ENCODE measurements at places on chromosomes 3 and 15.

GRCh38 chr3:174100744-174101143 lies 703.2 kb downstream of the NLGN1 start:
- no peak for DNase-seq

DNA sequence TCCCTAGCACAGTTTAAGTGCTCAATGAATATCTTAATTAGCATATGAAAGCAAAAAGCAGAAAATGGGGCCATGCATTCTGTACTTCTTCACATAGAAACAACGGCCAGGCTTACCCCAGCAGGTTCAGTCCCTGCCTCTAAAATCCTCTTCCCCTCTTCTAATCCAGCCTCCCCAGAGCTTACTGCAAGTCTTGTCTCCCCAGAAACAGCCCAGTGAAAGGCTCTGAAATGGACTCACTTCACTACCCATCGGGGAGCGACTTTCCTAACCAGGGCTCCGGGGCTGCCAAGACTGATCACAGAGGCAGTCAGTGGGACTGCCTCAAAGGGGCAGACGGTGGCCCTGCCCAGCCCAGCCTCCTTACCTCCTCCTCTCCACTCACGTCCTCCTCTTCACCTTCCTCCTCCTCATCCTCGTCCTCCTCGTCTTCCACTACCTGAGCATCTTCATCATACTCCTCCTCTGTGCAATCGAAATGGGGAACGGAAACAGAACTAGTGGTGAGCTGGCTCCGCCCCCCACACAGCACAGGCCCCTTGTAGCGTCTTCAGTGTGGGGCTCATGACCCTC lies 38.0 kb downstream of the ANP32A start:
- no peak for DNase-seq

- DNase-seq: peak; percentile 89
These were observed at the start of gene SEMA4B for GRCh38 chr15:90201130-90201943. SEMA4B (plus strand) TSS chr15:90201330; CDS start chr15:90201579, 249 bp downstream.

GRCh38 chr3:185760088-185760487 lies 64.8 kb downstream of the IGF2BP2 start:
- no peak for DNase-seq

DNA sequence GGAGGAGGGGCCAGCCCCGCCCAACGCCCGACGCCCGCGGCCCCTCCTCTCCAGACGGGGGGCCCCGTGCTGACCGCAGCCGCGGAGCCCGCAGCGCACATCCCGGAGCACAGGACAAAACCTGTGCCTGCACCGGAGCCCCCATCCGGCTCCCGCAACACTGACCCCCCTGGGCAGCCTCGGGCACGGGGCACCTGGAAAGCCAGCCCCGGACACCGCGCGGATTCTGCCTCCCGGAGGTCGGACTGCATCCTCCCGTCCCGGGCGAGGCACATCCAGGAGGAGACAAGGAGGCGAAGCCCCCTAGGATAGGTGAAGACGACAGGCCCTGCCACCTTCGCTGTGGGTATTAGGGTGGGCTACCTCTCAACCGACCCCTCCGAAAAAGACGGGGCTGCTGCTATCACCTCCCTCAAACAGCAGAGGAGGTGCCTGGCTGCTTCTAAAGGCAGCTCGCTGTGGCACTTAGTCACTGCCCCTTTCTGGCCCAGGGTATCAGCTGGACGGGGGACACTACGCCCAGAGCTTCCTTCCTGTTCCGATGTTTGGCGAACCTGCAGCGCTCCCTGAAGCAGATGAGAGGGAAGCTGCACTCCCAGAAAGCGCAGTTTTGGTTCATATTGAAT lies 10.6 kb downstream of the XXYLT1 start:
- no peak for DNase-seq

GRCh38 chr15:71392861-71393283 lies 277.6 kb downstream of the THSD4 start:
- DNase-seq: no peak

DNA sequence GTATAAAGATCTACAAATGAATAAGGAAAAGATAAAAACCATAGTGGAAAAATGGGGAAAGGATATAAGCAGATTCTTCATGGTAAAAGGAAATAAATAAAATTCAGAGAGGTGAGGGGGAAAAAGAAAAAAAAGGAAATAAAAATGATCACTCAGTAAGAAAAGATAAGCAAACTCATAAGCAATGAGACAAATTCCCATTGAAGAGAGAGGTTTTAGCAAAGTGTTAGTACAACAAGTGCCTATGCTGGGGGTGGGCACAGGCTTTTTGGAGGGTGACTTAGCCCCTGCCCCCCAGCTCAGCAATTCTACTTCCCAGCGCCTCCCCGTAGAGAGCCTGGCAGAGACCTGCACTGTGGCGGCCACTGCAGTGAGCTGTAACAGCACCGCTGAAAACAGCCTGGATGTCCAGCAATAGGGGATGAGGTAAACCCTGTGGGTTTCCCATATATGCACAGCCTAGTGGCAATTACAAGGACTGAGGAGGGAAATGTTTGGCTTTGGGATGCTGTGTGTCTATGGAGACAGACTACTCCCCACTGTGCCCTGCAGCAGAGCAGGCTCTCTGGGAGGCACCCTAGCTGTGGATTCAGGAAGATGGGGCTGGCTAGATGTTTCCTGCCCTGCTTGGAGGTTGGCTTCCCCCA lies 23.7 kb upstream of the SFMBT1 start:
- DNase-seq: no peak

GRCh38 chr3:180390313-180390712 lies 211.7 kb upstream of the TTC14 start:
- DNase-seq: no peak

DNA sequence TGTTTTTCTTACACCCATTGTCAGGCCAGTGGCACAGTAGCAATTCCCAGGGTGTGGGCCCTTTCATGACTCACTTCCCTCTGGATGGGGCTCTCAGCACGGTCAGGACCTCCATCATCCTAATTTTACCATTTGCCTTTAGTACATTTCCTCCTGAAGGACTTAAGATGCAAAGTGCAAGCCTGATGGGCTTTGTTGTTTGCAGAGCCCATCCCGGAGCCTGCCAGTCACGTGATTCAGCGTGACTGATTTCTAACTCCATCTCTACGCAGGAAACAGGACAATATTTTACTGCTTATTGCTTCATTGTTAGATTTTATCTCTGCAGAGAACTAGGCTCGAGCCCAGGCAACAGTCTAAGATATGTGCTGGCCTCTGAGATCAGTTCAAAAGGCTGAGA lies 223.7 kb downstream of the PDZRN3 start:
- no peak for DNase-seq

GRCh38 chr3:24972491-24972890 lies 455.6 kb upstream of the RARB start:
- DNase-seq: no peak

- DNase-seq: no peak
These were observed 36.1 kb downstream of the SPSB4 start for GRCh38 chr3:141087076-141087777.

DNA sequence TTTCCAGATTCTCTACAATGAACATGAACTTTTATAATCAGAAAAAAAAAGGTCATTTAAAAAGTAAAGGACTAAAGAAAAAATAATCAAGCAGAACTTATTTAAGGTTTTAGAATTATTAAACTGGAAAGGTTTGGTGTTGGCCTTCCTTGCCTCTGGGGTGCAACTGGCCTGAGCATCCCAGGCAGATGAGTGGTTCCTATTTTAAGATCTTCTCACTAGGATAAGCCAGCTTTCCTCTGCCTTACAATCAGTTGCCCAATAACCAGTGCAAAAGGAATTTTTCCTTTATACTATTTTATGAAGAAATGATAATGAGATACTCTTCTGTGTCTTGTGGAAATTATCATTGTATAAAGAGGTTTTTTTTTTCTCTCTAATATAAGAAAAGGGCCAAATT lies 56.6 kb downstream of the SEC22A start:
- no peak for DNase-seq
